ENCODE measurements at places on chromosomes 16 and 17.

- no peak for DNase-seq
Measured at GRCh38 chr16:9518051-9518450, 426.6 kb downstream of the HAPSTR1 start.

DNA sequence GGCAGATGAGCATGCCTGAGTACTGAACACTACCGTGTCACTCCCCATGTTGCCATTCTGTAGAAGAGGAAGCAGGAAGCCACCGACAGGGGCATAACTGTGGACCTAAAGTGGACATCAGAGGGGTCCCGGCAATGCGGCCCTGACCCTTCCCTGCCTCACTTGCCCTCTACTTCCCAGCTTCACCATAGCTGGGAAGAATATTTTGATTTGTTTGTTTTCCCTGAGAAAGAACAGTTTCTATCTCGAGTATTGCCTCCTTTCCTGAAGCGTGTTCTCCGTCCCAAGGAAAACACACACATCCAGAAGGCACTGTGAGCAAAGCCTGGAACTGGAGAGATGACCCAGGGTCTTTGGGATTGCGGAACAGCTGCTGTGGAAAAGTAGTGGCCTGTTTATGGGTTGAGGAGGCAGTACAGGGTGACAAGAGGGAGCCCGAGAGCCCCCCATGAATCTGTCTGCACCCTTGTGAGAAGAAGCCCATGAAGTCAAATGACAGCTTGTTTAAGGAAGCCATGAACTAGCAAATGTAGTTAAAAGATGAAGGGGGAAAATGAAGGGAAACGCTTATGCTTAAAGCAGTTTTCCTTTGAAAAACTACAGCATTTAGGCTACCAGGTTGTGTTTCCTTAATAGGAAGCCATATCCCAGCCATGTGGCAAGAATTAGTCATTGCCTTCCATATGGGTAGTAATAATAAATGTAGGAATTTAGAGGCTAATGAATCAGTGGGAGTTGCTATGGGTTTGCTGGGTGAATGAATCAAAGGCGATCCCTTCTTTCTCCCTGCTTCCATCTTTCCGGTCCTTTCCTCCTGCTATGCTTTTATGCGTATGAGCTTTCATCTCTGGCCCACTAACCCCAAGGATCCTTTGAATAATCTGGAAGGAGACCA lies 90.0 kb upstream of the TBX2 start:
- DNase-seq, result no peak

GRCh38 chr16:23031508-23032098 lies 117.6 kb downstream of the USP31 start:
- DNase-seq, result no peak

DNA sequence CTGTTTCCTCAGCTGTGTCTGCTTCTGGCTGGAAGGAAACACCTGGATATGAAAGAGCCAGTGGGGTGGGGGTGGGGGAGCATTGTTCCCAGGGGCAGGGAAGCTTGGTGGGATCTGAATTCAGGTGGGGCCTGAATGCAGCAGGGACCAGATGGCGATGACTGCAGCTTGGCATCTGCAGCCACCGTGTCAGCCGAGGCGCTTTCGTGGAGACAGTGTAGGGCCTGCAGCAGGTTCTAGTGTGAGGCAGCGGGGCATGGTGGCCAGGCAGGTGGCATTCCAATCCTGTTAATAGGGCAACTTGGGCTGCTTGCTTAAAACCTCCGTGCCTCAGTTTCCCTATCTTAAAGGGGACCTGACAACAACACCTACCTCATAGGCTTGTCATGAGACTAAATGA lies 1.7 kb downstream of the PIK3R6 start:
- DNase-seq, result no peak

- no peak for DNase-seq
Measured at GRCh38 chr16:67147437-67148140, 3.2 kb downstream of the B3GNT9 start.

DNA sequence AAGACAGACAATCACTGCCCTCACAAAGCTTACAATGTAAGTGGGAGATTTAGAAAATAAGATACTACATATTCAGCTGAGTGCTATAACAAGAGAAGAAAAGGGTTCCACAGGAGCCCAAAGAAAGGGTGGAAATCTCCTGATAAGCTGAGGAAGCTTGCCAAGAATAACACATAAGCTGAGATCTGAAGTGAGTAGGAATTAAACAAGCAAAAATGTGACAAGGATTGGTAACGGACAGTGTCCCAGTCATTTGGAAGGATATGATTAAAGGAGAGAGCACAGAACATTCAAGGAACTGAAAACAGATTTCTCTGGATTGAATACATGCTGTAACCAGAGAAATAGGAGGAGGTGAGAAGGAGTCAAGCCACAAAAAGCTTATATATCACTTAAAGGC lies 13.0 kb downstream of the CDYL2 start:
- no peak for DNase-seq

- DNase-seq, result no peak
Measured at GRCh38 chr16:54048586-54049495, 237.7 kb downstream of the IRX3 start.

DNA sequence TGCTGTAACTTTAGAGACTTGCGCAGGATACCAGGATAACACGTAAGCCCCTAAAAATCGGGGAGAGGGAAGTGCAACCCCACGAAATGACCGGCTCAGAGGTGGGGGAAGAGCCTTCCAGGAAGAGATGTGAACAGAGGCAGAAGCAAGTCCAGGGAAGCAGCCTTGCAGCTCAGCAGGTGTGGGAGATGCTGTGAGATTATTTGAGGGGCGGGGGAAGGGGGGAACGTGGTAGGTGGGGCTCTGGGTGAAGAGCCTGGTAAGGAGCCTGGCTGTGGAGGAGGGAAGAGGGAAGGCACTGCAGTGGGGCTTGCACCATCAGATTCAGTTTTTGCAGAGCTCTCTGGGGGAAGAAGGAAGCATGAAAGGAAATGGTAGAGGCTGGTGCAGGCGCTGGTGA lies 95.4 kb upstream of the CACNG5 start:
- no peak for DNase-seq

- no peak for DNase-seq
Measured at GRCh38 chr16:19238406-19238805, 47.1 kb upstream of the CLEC19A start.

DNA sequence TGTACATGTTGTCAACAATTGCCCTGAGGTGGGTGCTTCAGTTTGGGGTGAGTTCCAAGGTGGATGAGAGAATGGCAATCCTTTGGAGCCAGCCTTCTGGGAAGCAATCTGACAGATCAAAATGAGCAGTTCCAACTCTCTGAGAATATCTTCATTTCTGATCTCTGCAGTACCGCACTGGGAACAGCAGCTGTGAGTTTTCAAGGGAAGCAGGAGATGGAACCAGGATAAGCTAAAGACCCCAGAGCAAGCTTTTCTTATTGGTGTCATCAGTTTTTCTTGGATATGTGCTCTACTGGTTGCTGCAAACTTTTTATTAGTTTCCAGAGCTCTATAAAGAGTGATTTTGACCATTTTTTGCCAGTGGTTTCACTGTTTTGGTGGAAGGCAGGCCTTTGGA lies 94.7 kb downstream of the KCNJ12 start:
- DNase-seq, result no peak

- no peak for DNase-seq
Measured at GRCh38 chr16:89417352-89417751, 73.0 kb downstream of the ANKRD11 start.

GRCh38 chr17:4849011-4849536 lies 15.9 kb downstream of the MINK1 start:
- DNase-seq, result no peak

GRCh38 chr17:79979816-79980215 lies 55.9 kb downstream of the TBC1D16 start:
- no peak for DNase-seq

GRCh38 chr16:63244631-63245030 lies 1208.4 kb upstream of the CDH8 start:
- DNase-seq, result no peak

DNA sequence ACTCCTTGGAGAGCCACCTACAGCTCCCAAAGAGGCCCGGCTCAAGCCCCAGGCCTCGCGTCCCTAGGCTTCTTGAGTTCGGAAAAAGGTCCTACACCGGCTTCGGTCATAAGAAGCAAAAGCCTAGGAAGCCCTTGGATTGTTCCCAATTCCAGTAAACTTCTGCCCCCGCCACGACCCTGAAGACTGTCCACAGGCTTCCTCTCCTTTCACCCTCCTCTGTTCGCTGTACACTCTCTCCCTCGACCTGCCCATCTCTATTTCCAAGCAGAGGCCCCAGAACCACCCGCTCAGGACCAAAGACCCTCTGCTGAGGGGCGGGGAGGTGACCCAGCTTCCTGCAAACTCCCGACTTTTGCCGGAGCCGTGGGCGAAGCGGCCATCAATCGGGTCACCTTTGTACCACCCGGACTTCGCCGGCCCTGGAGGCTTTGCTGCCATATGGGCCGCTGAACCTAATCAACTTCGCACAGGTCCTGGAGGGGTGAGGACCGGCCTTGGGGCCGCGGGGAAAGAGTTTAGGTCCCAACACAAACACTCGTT lies 2.7 kb downstream of the HOXB2 start:
- no peak for DNase-seq

- DNase-seq, result peak; percentile 87
Measured at GRCh38 chr17:42720996-42721583, 23.8 kb downstream of the EZH1 start.

GRCh38 chr17:8475781-8476180 lies 40.1 kb downstream of the NDEL1 start:
- no peak for DNase-seq

DNA sequence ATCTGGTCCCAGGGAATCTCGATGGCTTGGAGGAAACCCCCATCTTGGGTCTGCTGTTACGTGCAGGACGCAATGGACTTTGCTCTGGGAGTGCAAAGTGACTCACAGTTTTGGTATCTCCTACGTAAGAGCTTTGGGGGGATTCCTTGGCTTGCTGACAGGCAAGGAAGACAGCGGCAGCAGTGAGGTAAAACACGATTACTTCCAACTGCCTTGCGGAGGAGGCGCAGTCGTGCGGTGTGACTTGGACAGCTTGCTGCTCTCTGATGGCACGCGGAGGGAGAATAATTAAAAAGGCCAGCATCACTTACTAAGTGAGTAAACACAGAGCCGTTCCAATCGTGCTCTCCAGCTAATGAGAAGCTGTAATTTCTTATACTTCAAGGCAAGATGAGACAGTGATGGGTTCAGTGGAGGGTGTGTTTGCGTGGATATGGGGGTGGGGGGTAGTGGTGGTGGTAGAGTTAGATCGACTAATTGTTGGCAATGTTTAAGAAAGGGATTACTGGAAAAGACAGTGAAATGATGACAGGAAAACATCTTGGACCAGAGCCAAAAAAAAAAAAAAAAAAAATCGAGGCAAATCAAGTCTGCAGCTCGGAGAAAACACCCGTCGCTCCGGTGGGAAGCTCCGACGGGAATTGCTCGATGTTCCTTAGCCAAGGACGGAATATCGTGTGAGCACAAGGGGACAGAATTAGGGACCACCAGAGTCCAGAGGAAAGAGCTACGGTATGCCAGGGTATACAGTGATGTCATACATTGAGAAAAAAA lies 184.8 kb upstream of the ZFHX3 start:
- no peak for DNase-seq

GRCh38 chr17:47978324-47978723 lies 7.4 kb downstream of the CDK5RAP3 start:
- DNase-seq, result peak; percentile 85

DNA sequence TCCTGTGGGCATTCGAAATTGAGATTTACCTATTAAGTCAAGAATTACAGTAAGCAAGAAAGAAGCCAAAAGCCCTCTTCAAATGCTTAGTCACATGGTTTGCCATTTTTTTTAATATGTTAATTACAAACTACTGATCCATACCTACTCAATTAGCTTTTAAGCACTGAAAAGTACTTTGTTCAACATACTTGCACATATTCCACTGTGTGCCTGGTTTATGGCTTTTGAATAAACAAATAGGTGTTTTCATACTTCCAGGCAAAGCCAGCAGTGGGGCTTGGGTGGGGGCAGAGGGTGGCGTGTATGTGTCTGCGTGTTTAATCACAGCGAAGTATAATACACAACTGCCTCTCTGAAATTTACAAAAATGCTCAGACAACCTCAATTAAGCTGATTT lies 51.4 kb downstream of the GAS7 start:
- no peak for DNase-seq

DNA sequence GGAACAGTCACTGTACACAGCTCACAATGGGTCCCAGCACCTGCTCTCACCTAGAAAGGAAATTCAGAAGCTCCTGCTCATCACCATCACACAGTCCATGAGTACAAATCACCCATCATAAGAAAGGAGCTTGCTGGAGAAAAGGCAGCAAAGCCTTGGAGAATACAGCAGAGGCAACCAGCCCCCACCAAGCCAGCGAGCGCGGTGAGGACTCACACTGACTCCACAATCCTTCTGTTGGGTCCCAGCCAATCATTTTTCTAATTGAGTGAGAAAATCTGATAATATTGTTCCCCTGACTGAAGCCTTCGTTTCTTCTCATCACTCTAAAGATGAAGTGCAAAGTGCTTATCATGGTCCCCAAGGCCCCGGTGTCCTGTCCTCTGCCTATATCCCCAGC lies 298.3 kb downstream of the SLC39A11 start:
- DNase-seq, result no peak

- DNase-seq, result peak; percentile 17
Measured at GRCh38 chr16:55836158-55836611, 3.3 kb upstream of the CES1 start.

GRCh38 chr17:13362341-13363122 lies 239.2 kb downstream of the HS3ST3A1 start:
- no peak for DNase-seq

DNA sequence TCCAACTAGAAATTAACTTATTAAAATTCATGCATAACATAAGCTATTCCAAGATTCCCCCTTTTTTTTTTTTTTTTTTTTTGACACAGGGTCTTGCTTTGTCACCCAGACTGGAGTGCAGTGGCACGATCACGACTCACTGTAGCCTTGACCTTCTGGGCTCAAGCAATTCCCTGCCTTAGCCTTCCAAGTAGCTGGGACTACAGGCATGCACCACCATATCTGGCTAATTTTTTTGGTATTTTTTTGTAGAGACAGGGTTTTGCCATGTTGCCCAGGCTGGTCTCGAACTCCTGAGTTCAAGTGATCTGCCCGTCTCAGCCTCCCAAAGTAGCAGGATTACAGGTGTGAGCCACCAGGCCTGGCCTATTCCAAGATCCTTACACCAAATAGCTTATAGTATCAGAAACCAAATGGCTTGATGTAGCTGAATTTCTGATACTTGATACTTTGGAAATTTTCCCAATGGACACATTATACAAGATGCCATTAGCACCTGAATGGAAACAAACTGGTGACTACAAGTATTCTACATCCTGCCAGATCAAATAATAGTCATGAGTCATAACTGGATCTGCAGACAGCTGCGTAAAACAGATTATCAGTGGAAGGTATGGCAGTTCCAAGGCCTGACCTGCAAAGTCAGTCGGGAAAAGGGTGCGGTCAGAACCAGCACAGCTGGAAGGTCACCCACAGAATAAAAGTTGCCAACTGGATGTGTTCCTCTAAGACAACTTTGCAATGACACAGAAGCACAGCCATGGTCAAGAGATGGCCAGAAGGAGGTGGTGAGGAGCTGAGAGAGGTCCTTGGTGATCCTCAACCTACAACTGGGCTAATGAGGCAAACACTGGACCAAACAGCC lies 14.5 kb downstream of the TUBG1 start:
- DNase-seq, result no peak

- peak; percentile 54 for DNase-seq
Measured at GRCh38 chr16:46632778-46633733, 11.9 kb upstream of the SHCBP1 start.
